M059J (cell line): ENCODE measurements at places on chromosomes 2 and 18. TPM values are rescaled to one million over a fixed set of nuclear protein-coding genes. Genes with fewer than 3 reads are reported as not detected.

DNA sequence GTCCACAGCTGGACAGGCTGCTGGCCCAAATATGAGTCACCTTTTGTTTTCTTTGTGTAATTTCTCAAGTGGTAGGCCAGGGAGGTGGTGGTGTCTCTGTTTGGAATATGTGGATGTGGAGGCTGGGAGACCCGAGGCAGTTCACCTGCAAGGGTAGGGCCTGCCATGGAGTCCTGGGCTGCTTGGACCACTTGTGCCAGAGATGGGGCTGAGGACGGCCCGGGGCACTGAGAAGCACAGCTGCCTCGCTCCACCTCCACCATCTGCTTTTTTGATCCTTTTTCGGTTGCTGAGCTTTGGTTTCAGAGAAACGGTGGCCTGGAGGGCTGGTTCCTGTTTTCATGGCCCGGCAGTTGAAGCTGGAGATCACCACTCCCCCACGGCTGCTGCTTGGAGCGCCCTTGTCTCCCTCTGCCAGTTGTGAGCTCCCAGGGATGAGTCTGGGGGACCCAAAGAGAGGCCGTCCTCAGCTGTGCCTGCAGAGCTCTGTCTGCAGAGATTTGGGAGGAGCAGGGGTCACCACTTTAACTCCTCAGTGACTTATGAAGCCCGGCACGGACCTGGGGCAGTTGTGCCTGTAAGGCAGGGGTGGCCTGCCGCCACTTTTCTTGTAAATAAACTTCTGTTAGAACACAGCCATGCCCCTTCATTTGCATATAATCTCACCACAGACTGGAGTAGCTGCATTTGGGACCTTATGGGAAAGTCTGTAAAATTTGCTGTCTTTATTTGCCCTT lies 67.6 kb upstream of the MCFD2 start:
- DNase-seq = peak; percentile 59

The LYG2 gene
- 0.84 TPM in 1 of 2 replicates, not detected in the other for total RNA-seq

DNA sequence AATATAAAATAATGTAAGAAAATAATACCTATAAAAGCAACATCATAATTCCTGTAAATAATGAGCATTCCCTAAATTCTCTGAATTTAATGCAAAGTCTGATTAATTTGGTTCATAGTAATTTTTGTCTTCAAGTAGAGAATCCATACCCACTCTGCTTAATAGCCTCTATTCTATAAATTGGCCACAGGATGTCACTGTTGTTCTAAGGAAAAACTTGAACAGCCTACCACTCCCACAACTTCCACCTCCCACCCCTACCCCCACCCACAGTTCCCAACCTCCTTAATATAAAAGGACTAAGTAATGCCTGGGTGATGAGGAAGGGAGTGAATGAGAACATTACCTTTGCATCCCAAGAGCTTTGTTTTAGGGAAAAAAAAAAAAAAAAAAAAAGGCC lies 27.2 kb upstream of the BBS5 start:
- DNase-seq = peak; percentile 48

DNA sequence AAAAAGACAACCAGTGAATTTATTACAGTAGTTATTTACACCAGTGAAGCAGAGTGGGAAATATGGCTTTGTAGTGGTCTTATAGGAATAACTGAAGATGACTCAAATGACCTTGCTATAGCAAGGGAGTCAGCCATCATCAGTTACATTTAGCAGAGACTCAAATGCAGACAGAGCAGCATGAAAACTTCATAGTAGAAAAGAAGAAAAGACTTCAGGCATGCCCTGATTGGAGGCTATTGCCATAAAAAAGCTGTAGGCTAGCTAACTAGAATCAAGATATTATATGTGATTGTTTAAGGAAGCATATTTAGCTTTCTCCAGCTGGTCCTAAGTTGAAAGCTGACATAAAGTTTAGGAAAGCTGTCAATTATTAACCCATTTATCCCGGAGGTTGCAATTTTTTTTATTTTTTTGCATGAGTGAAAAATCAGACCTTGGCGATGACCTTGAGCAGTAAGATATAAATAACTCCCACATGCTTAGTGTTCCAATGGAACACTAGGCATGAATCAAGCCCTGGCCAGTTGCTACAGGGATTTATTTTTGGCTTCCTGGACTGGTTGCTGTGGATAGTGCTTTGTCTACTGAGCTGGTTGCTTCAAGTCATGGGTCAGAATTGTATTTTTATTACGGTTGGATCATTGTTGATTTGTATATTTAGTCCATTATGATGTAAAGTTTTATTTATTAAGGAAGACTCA lies 675.6 kb upstream of the VRK2 start:
- DNase-seq = peak; percentile 30

The ITGA4 gene
- total RNA-seq = 38.2 and 47.6 TPM in 2 replicates

DNA sequence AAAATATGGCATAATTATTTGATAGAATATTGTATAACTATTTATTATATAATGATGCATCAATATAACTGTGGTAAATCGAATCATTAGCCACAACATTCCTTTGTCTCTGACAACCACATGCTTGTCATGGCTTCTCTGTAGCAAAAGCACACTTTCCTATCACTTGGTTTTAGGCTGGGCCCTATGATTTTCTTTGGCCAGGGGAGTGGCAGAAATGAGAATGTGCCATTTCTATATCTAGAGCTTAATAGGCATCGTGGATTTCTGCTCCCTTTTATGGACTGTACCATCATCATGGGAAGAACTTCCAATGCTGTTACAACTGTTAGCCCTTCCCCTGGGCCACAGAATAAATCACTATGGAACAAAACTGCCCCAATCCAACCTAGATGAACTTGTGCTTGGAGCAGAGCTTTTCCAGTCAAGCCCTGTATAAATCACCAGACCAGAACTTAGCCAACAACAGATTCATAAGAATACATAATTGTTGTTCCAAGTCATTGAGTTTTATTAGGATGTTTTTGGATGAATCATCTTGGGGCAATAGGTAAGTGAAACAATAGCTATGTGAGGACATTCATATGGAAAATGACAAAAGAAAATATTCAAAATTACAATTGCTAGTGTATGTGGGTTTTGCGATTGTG lies 715.8 kb downstream of the ERBB4 start:
- DNase-seq = no peak

DNA sequence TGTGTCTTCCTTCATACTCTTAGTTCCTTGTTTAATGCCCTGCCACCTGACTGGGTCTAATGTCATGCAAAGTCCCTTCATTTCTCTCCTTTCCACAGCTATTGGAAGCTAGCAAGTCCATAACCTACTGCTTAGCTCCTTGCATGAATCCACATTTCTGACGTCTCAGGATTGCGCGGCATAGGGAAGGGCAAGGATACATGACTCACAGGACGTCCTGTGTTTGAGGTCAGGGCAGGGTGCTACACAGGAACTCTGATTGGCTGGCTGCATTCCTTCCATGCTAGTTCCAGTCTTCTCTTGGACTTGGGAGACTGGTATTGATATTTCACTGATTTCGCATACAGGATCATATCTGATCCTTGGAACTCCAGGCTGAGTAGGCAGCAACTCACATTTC lies 137.9 kb downstream of the CDH2 start:
- peak; percentile 34 for DNase-seq
